ENCODE measurements at places on chromosomes 11 and 22.

DNA sequence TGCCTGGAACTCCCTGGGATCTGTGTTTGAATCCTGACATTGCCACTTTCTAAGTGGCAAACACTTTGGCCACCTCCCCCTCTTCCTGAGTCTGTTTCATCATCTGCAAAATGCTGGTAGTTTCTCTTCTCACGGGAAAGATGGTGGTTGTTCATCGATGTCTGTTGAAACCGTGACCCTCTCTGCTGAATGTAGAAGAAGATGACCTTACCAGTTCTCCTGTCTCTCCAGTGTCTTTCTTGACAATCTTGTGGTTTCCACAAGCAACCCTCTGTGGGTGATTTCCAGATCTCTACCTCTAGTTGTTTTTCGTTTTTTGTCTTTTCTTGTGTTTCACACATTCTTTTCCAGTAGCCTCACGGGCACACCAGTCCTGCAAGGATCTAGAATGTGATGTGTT is 27.5 kb downstream of the ZBTB16 start:
- DNase-seq = no peak

DNA sequence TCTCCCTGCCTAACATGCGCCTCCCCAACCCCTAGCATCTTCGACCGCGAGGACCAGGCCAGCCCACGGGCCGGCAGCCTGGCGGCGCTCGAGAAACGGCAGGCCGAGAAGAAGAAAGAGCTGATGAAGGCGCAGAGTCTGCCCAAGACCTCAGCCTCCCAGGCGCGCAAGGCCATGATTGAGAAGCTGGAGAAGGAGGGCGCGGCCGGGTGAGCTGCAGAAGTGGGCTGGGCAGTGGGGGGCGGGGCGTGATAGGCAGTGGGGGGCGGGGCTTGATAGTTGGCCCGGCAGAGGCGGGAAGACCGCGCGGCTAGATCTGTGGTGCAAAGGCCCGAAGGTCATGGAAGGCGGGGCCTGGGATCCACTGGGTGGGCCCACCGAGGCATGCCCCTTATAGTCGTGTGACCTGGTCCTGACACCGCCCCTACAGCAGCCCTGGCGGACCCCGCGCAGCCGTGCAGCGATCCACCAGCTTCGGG is 8.7 kb downstream of the SELENOM start:
- no peak for DNase-seq

DNA sequence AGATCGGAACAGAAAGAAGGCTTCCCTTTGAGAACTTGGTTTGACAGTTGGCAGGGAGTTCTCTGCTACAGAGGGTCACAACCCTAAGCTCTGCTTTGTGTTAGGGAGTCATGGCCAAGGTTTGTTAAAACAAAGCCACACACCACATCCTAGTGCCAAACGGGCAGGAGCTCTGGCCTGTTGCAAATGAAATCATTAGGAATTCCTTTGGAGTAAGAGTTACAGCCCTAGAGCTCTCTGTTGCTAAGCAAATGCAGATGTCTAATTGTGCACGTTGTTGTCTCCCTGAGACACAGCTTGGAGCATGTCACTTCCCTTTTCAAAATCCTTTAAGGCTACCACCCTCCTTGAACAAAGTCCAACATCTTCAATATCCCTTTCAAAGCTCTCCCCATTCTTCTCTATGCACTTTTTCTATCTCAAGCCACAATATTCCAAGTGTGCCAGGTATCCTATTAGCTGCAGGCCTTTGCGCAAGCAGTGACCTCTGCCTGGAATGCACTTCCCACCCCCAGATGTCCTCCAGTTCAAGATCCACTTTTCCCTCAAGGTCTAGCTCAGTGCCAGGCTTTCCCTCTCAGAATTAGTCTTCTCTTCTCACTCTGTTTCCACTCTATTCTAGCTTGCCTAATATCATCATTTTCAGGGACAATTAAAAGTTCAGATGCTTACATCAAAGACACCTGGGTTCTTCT is 253.7 kb upstream of the POU2AF2 start:
- no peak for DNase-seq

DNA sequence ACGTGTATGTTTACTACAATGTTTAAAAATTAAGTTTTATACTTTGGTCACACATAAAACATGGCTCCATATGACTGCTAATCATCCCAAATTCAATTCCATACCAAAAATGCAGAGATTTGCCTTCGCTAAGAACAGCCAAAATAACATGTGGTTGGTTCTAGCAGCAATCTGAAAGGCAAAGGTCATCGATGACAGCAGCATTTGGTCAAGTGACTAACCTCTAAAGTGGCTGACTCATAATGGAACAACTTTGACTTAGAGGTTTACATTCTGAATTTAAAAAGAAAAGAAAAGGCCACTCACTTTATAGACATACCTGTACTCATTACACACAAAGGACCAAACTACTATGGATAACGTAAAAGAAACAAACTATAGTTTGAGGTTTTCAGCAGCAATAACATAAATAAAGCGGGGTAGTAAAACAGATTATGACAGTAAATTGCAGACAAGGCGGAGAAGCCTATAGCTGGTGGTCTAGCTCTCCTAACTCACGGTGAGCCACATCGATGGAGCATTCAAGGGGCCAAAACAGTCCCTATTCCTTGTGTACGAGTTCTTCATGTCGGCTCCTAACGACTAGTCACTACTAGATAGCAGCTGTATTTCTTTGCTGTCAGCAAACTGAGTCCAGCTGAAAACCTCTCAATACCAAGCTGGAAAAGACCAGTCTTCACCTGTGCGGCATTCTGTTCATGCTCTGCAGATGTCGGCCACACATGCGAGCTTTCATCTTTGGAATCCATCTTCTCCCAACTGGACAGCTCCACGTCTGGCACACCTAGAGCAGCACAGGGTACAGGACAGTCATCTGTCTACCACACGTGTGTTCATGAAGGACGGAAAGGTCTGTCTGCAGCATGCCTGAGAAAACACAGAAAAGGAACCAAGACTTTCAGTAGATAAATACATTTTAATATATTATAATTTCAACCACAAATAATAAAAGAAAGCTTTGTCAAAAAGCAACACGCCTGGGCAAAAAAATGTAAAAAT is 42.1 kb downstream of the PRDM10 start:
- no peak for DNase-seq

GRCh38 chr22:30422481-30423300 is 2.9 kb upstream of the MTFP1 start:
- no peak for DNase-seq

- DNase-seq = no peak
Observed at GRCh38 chr11:121323046-121323607, 30.6 kb downstream of the SC5D start.

DNA sequence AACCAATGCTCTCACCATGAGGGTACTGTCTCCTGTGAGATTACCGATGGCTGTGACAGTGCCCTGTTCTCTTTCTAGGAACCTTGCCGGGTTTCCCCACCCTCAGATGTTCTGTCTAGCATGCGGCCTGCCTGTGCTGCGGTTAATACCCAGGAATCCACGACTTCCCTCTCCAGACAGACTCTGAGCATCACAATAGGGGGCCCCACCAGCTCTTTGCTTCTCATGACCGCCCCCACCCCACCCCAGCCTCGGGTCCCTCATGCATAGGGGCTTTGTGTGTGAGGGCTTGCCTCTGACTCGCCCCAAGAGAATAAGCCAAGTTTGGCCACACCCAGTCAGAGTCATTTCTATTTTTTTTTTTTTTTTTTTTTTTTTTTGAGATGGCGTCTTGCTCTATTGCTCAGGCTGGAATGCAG is 10.3 kb downstream of the PARVG start:
- no peak for DNase-seq

All from NCI-H1930 (cell line).